ENCODE measurements at places on chromosomes 11 and 22.

GRCh38 chr11:35907648-35908431, 36.0 kb upstream of the LDLRAD3 start:
- no peak for DNase-seq

- DNase-seq: no peak
Measured at GRCh38 chr22:39941601-39942000, 18.6 kb upstream of the TMA7B start.

- DNase-seq: no peak
Measured at GRCh38 chr11:11579012-11579988, 42.5 kb downstream of the GALNT18 start.

DNA sequence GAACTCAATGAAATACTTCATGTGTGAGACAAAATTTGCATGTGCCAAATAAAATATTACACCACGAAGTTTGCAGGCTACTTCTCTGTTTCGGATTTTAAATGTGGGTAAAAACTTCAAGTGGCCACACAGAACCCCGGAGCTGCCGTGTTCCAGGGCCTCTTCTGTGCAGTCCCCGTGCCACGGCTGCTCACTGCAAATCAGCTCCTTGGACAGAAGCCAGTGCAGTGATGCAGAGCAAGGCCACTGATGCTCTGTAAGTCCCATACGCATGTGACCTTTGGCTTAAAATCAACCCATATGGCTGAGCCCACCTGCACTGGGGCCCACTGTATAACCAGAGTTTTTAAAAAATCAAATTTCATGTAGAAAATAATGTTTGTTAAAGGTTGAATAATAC, 1309.4 kb downstream of the TBC1D22A start:
- DNase-seq: no peak

DNA sequence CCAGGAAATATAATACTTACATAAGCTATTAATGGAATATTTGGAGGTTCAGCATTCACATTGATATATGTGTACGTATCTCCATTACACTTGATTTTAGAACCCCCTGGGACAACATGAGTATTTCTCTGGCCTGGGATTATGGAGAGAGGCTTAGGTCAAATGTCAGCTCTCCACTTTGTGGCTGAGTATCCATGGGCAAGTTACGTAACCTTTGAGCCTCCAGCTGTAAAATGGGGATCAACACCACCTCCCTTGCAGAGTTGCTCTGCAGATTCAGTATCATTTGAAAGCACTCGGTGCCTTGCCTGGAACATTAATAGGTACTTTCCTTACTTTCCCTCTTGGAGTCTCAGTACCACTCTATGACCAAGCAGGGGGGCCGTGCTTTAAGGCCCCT, 33.2 kb downstream of the C22orf31 start:
- DNase-seq: no peak

DNA sequence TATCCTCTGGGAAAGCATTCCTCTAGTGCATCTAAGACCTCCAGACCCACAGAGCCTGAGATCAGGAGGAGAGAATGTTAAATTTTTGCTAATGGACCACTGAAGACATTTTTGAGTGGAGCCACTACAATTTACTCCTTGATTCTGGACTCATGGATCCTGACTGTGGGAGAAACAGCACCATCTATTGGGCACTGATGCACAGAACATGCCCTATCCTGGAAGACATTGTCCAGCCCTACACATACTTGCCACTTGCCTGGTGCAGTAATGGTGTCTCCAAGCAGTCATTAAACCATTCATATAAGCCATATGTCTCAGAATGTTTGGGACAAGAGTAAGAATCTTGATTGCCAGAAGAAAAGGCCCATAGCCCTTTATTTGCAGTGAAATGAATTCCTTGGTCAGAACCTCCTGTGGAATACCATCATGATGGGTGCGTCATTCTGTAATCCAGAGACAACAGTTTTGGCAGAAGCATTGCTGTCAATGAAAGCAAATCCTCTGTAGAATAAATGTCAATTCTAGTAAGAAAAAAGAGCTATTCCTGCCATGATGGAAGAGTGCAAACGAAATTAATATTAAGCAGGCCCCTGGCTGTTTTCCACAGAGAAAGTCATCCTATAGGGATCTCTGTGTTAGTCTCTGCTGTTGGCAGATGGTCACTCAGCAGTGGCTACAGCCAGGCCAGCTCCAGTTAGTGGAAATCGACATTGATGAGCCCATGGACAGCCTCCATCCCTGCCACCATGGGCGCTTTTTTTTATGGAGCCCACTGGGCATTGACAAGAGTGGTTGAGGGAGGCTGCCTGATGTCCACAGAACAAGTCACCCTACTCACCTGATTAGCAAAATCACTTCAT, 43.5 kb downstream of the GGTLC2 start:
- DNase-seq: no peak

GRCh38 chr11:103773059-103773458, 263.4 kb upstream of the DDI1 start:
- no peak for DNase-seq

- DNase-seq: no peak
Measured at GRCh38 chr11:68146704-68147474, 25.7 kb upstream of the CHKA start.

- no peak for DNase-seq
Measured at GRCh38 chr11:36455658-36456111, 54.4 kb downstream of the TRAF6 start.

DNA sequence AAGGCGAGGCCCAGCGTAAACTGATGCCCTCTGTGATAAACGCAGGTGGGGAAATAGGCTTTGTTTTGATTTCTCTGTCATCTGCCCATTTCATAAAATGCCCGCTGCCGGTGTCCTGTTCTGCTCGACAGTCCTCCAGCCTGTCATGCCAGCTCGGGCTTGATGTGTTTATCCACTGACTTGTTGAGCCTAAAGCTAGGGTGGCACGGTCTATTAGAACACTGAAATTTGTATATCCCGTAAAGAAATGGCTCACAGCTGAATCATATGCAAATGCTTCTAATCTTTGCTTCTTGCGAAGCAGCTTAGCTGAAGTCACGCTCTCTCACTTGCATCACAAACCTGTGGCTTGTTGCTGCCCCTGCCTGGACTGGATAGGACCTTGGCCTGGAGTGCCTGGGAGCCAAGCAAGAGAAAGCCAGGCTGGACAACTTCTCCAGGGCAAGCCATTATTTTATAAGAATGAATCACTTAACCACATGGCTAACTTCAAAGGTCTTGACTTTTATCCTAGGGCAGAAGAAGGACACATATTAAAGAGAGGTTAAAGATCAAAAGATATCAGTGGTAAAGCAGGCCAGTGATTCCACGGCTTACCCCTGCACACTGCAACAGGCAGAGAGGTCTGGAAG, 33.1 kb downstream of the EHF start:
- DNase-seq: no peak

DNA sequence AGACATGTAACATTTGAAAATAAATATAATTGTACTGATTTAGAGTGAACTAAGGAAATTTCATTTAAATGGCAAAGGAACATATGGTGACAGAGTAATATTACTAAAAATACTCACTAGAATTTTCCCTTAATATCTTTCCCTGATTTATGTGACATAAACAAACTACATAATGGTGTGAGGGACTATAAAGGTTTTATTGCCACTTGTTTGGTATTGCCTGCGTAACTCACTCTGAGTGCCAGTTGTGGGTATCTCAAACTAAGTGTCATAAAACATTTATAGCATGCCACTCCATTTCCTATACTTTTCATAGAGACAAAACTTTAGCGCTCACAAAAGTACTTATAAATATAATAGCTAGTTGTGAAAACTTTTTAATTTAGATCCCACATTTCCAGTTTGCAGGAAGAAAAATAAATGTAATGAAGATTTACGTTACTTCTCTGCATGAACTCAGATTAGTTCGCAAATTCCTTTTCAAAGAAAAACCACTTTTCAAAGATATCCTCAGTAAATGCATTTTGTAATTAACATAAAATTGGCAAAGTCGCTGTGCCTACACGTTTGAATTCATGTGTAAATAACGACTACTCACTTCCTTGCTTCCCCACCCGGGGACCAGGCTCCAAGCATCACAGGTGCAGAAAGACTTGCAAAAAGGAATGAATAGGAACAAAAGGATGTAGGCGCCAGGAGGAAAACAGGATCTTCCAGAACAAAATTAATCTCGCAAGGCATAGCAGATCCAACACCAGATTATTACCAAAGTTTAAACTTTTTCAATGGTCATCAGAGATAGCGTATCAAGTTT, 1.6 kb upstream of the QSER1 start:
- DNase-seq: no peak

DNA sequence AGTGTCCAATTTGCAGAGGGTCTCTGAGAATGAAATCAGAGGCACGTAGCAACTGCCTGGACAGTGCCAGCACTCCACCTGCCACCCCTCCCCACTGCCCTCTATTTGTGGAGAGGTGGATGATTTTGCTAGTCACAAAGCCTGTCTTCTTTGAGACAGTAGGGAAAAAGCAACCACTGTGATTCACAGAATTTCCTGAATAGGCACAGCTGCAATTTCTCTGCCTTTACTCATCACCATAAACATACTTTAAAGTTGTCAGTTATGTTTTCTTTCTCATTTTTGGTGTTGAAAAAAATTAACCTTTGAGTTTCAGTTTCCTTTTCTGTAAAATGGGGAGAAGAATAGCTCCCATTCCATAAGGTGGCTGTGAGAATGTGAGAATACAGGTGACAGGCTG, 134.3 kb downstream of the TEAD1 start:
- DNase-seq: no peak

DNA sequence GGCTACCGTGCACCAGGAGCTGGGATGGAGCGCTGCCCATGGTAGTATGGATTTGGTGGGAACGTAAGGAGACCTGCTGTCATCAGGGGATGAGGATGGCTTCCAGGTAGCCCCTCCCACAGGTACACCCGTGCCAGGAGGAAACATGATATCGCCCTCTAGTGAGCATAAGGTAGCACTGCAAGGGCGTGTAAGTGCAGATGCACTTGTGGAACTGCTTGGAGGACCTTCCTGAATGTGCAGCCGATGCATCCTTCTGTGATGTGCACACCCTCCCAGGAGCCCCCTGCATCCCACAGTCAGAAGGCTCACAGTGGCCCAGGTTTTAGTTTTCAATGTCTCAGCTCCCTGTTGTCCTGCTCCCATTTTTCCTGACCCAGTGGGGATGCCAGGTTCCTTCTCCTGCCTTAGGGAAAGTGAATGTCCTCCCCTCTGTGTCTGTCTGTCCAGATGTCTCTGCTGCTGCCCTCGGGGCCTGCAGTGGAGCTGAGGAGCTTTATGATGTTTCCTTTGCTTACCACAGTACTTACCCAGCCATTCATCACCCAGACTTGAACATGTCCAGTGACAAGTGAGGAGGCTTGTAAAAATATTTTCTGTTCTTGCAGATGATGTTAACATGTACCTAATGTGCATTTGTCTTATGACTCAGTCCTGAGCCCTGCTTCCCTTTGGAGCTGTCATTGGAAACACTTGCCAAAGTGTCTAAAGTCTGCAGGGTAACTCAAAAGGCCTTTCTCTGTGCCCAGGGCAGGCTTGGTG, 49.2 kb downstream of the DBX1 start:
- DNase-seq: peak; percentile 21

DNA sequence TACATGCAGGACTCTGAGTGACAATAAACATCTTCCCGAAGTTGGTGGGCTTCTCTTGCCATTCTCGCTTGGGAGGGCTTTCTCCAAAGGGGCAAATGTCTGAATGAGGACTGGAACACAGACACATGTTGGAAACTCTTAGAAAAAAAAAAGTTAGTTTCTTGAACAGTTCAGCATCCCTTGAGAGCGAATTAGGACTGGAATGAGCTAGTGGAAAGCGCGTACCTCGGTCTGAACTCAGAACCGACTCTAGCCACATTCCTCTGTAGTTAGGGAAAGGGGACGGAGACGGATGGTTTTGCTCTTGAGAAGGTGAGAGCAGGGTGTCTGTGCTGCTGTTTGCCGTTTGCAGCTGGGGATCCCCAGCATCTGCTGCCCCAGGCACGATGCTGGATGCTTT, 517.3 kb downstream of the TBC1D22A start:
- DNase-seq: no peak

DNA sequence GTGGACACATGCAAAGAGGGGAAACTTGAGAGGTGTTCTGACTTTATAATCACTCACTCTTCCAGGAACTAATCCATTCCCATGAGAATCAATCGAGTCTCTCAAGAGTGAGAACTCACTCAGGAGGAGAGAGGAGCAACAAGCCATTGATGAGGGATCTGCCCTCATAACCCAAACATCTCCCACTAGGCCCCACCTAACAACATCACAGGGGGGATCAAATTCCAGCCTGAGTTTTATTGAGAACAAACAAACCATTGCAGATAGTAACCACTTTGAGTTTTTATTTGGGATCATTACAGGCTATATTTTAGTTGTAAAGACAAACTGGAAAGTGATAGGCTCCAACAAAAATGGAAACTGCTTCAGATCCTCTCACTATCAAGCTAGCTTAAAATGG, 328.8 kb upstream of the CTSC start:
- no peak for DNase-seq

DNA sequence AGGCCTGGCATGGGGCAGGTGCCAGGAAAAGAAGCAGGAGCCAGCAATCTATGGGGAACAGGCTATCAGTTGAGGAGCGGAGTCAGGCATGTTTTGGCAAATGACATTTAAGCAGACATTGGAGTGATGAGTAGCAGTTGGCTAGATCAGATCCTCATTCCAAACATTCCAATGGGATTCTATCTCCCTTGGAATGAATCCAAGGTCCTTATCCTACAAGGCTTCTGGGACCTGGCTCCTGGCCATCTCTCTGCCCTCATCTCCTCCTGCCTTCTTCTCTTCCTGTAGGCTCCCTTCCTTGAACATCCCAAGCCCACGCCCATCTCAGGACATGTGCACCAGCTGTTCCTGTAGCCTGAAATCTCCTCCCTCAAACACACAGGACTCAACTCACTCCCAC, 1074.5 kb downstream of the TBC1D22A start:
- DNase-seq: no peak

DNA sequence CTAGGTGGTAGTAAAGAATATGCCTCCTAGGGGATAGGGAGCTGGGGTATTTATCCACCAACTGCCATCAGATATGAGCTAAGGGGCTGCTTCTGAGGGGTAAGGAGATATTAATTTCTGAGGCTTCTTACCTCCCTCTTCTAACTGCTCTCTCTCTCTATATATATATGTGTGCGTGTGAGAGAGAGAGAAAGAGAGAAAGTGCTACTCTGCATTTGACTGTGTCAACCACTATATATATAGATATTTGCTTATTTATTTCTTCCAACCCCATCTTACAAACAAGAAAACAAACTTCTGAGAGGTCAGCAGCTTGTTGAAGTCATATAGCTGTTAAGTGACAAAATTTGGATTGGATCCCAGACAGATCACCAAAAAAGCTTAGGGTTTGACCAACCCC, 5.9 kb upstream of the HEPACAM start:
- no peak for DNase-seq

DNA sequence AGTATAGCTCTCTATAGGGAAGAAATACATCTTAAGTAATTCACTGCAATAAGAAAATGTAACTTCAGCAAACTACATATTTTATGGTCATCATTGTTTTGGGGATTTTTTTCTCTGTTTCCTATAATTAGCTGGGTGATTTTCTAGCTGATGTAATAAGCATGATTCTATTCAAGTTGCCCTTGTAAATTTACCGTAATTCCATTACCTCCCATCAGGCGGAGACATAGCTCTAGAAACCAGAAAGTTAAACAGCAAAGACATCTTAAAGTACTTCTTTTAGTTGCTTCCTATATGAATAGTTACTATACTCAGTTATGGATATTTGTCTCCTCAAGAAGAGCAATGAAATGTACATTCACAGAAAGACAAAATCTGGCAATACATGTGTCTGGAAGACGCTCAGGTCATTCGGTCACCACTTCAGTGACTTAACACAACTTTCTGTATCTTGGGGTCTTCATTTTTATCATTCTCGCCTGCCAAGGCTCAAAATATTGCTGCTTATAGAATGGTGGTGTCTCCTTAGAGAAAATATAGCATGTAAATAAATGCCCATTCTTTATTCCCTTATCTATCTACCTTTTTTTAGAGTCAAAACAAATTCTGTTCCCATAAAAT, 239.9 kb upstream of the ZC3H12C start:
- DNase-seq: no peak

Measured in stimulated activated CD8-positive, alpha-beta memory T cell treated with anti-CD3 and anti-CD28 coated beads, Interleukin-4, amount 100 ng/mL, for 24 hours (primary cell).